ENCODE measurements at places on chromosomes 5 and 9. TPM values are rescaled to one million over a fixed set of nuclear protein-coding genes. Genes with fewer than 3 reads are reported as not detected.

GRCh38 chr5:158769079-158769478 is 330.6 kb downstream of the EBF1 start:
- H3K4me3 ChIP-seq: no peak overlapping the region
- DNase-seq: no peak
- H3K36me3 ChIP-seq: no peaks in the 10 kb centered on the region

DNA sequence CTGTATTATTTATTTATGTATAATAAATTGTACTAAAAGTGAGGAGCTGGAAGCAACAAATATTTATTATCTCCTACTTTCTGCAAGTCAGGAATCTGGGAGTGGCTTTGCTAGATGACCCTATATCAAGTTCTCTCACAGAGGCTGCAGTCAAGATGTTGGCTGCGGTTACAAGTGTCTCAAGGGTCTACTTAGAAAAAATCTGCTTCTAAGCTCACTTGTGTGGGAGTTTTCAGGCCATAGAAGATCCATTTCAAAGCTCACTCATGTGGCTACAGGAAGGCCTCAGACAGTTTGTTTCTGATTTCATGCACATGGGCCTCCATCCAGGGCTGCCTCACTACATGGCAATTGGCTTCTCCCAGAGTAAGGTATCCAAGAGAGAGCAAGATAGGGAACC is 551.1 kb downstream of the CAAP1 start:
- DNase-seq: no peak
- no peak overlapping the region for H3K27ac ChIP-seq
- no peak overlapping the region for H3K4me3 ChIP-seq
- H3K27me3 ChIP-seq: peaks cover 5% of the 10 kb centered on the region

The GPR151 gene
- not detected for total RNA-seq

GRCh38 chr5:175264406-175264805 is 179.6 kb downstream of the DRD1 start:
- no peak for DNase-seq
- H3K27ac ChIP-seq: no peak overlapping the region
- no peaks in the 10 kb centered on the region for H3K36me3 ChIP-seq
- no peak overlapping the region for H3K4me3 ChIP-seq
- H3K27me3 ChIP-seq: peaks cover 8% of the 10 kb centered on the region

DNA sequence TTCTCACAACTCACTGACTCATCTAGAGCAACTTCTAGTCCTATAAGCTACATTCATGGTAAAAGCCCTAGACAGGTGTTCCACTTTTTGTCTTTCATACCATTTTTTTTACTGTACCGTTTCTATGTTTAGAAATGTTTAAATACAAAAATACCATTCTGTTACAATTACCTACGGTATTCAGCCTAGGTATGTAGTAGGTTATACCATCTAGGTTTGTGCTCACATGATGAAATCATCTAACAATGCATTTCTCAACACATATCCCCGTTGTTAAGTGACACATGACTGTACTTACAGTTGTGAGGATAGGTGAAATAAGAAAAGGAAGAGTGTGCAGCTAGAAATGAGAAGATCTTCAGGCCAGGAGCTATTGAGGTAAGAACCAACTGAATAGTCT is 6.2 kb downstream of the CENPK start:
- no peak overlapping the region for H3K4me3 ChIP-seq
- no peaks in the 10 kb centered on the region for H3K27me3 ChIP-seq
- H3K27ac ChIP-seq: no peak overlapping the region
- H3K4me1 ChIP-seq: peaks cover 4% of the 10 kb centered on the region
- no peak for DNase-seq
- H3K36me3 ChIP-seq: no peaks in the 10 kb centered on the region

All from mesothelial cell of epicardium (in vitro differentiated cells).